ENCODE measurements at places on chromosomes 16 and 17.

DNA sequence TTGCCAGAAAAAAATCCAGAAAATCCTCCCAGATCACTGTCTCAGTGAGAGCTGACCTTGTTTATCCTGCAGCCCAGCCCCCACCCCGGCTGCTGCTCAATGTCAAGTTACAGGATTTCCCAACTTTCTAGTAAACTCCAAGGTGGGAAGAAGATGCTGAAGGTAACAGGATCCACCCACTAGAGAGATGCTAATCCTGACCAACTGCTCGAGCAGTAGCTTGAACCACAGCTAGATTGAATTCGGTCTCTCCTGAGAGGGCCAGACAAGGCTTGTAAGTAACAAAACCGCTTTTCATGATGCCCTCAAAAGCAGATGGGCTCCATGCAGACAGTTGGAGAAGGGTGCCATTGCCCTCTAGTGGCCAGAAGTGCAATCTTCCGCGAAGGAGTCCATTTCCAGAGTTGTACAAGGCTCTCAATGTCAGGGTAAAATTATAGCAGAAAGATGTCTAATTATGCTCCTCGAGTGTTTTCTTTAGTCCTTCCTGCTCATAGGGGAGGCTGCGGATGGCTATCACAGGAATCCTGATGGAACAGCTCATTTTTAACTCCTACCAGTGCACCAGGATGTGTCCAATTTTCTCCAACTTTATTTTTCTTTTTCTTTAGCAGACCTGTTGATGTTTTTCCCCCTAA is 3.9 kb downstream of the CDH11 start:
- peak; percentile 81 for DNase-seq

DNA sequence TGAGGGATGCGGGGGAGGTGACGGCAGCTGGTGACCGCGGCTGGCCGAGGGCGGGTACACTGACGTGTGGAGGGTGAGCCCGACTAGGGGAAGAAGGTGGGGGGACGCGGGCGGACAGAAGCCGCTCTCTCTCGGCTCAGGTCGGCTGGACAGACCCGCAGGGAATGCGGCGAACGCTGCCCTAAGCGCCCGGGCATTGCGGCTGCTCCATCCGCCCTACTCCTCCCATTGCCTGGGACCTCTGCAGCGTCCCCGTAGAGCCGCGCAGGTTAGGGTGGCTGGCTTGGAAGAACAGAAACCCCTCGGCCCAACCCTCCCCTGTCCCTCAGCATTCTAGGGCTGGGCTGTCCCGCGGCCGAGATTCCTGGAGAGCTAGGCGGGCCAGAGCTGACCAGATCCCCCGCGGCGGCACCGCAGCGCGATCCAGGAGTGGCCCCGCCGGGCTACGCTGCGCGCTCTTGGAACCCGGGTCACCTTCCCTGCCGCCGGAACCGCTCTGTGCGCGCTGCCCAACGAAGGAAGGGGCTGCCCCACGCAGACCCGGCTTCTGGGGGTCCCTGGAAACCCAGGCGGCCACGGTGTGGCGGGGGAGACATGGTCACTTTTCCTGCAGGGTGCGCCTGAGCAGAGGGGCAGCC is 3.0 kb downstream of the DLX4 start:
- DNase-seq: no peak

- DNase-seq: no peak
Observed at GRCh38 chr17:71765437-71765836, 355.4 kb upstream of the SOX9 start.

DNA sequence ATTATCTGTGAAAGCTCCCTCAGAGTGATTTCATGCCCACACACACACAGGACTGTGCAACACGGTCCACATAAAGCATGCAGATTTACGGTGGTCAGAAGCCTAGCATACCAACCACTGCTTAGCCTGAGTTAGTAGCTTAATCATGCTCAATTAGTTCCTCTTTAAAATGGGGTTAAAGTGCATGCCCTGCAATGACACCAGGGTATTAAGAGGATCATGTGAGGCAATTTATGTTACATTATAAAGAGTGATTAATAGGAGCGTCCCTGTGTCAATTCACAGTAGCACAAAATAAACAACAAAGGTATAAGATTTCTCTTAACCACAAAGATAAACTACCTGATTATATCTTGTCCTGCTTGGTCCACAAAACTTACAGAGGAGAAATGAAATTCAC is 39.8 kb downstream of the C17orf67 start:
- DNase-seq: no peak

DNA sequence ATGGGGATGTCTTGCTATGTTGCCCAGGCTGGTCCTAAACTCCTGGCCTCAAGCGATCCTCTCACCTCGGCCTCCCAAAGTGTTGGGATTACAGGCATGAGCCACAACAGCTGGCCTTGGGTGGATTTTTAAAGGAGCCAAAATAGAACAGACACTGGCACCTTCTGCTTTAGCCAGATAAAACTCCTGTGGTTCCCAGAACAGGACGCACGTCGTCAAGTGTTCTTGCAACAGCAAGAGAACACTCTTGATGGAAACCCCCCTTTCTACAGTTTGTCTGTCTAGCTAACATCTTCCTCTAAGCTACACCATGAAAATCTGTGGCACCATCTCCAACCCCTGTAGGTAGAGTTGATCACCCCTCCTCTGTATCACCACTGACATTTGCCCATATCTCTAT is 122.6 kb downstream of the NPIPB5 start:
- no peak for DNase-seq

DNA sequence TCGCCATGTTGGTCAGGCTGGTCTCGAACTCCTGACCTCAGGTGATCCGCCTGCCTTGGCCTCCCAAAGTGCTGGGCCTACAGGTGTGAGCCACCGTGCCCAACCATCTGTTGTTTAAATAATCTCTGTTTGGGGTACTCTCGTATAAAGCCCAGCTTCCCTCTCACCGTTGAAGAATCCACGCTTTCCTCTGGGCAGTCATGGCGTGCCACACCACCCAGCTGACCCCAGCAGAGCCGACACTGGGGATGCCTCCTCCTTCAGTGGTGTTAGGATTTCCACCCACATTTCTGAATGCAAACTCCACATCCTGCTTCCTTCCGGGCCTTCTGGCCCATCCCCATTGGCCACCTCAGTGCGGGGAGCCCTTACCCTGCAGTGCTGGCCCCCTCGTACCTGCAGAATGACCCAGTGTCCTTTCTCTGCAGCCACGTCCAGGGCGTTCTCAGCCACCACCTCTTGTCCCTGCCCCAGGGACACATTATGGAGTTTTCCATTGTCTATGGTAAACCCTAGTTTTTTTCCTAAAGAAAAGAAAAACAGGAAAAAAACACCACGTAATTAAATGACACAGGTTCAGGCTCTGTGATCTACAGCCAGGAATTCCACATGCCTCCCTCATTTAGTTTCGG is 60.4 kb downstream of the PGS1 start:
- DNase-seq: no peak

- DNase-seq: no peak
Observed at GRCh38 chr17:17928398-17929287, 43.6 kb downstream of the TOM1L2 start.

- no peak for DNase-seq
Observed at GRCh38 chr17:5809056-5809455, 224.7 kb upstream of the NLRP1 start.

DNA sequence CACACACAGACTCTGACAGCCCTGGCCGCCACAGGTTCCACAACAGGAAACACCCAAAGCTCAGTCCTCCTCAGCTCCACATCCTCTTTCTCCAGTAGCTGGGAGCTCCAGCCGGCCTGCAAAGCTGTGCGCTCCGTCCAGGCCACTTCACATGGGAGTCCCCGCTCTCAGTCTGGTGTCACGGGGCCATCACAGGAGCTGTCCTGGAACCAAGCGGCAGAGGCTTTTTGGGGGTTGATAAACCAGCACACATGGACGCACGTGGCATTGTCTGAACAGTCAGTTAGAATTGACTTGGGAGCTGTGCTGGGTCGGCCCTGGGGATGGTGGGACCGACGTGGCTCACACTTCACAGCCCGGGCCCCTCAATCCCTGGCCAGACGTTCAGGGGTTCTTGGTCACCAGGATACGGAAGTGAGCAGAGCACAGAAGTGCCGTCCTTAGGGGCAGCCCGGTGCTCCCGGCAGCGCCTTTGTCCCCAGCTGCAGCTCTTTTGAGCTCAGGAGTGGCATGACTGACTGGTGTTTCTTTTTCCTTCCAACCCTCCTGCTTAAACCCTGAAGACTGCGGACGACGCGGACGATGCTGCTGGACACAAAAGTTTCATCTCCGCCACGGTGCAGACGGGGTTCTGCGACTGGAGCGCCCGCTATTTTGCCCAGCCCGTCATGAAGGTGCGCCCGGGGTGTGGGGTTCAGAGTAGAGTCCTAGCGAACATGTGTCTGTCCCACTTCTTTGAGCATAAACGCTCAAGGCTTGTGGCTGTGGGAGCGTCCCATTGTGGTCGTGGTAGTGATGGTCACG is 66.6 kb upstream of the CHMP6 start:
- DNase-seq: no peak

GRCh38 chr16:15552507-15552906 is 90.4 kb downstream of the MARF1 start:
- DNase-seq: no peak

- DNase-seq: peak; percentile 30
Observed at GRCh38 chr16:13070268-13070667, 168.9 kb downstream of the SHISA9 start.

GRCh38 chr17:69404399-69404798 is 10.1 kb upstream of the MAP2K6 start:
- DNase-seq: no peak

DNA sequence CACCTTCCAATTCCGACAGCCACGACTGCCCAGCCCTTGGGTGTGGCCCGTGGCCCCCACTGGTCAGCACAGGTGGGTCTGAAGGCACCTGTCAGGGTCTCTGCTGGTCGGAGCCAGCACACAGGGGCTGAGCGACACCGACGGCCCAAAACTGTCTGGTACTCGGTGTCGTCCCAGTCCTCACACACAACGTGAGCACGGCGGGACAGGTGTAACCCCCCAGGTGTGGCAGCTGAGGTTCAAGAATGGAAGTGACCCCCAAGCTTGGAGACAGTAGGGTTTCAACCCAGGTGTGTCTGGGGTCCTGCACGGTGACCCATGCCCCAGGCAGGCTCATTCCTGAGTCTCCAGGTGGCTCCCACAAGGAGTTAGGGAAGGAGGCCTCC is 1.0 kb downstream of the GALNS start:
- DNase-seq: no peak

- DNase-seq: peak; percentile 10
Observed at GRCh38 chr17:13306310-13306962, 288.6 kb upstream of the ELAC2 start.

DNA sequence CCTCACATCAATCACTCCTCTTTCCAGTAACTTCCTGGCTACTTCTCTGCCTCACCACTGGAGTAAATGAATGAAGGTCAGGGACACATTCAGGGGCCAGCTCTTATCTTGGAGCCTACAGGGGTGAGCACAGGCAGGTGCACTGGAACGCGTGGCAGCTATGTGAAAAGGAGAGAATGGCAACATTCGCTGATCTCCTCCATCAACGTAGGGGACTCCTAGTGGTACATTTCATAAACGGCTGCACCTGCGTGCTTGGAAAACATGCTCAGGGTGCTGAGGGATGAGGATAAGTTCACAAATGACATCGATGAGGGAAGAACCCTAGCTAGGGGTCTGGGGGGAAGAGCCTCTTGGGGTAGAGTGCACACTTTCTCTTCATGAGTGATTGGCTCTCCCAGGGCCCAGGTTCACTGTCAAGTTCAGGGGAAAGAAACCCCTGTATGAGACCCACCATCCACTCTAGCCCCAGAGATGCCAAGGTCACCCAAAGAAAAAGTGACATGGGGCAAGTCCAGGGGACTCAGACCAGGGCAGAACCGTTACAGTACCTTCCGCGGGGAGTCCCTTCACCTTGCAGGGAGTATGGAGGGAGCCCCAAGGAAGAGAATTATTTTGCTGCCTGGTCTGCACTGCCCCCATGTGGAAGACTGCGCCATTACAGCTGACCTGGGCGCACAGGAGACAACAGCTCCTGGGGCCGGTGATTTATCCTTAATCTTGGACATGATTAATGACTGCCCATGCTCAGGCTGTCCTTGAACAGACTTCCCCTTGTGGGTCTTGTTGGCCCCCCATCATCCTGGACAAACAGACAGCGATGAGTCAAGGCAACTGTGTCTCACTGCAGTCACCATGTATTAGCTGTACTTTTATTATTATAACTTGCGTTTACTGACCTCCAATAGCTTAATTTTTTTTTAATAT is 30.1 kb downstream of the VAC14 start:
- DNase-seq: peak; percentile 55

- DNase-seq: peak; percentile 22
Observed at GRCh38 chr17:18315562-18315922, 449 bp downstream of the SMCR8 start.

DNA sequence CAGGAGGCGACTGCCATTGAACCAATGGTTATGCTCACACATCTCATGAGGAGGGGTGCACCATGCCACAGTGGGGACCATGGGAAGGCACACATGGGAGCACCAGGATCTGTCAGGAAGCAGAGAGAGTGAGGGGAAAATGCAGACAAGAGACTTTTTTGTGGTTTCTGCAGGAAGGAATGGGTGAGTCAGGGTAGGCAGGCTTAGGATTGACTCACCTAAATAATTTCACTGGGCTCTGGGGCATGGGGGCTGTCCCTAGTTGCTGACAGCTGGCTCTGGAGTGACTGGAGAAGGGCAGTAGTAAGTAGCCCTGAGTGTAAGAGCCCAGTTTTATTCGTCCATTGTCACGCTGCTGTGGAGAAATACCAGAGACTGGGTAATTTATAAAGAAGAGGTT is 202.4 kb downstream of the AXIN2 start:
- no peak for DNase-seq

- DNase-seq: no peak
Observed at GRCh38 chr17:35546487-35546886, 9.0 kb upstream of the SLFN12L start.

GRCh38 chr17:34384271-34384670 is 21.2 kb upstream of the CCL1 start:
- DNase-seq: no peak

GRCh38 chr16:76280421-76281215 is 3.4 kb downstream of the CNTNAP4 start:
- no peak for DNase-seq

DNA sequence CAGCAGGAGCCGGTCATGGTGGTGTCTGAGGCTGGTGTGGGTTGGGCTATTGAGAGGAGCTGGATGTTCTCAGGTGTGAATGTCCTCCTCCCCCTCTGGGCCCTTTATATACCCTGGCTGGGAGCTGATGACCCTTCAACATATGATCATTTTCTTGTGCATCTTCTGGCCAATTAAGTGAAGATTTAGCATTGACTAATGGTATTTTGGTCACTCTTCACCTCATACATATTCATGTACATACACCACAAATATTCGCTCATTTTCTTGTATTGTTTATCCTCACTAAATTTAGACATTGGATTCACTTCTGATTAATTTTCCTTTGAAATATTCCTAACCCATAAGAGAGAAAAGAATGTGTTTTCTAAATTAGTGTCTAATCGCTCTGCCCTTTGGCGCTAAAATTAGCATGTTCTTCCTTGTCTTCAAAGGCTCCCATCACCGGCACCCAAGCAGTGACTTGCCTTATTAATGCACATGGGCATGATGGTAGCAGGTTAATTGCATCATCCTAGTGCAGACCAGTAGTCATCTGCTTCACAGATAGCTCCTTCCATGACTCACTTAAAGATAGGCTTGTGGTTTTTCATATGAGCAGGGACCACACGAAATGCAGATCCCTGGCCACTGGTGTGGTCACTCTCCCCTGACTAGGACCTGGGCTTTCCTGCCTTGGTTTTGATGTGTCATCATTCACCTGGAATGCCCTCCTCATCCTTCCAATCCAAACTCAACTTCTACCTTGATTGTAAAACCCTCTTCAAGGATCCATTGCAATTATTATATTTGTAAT is at the start of gene KRTAP2-4:
Gene KRTAP2-4 (minus strand): TSS at position 51 of the 796 bp plus-strand sequence. CDS start 34 bp downstream, at position 17.
- no peak for DNase-seq

GRCh38 chr17:74190154-74190553 is 13.3 kb upstream of the RPL38 start:
- no peak for DNase-seq
